ENCODE measurements at places on chromosomes 5 and 9. TPM values are rescaled to one million over a fixed set of nuclear protein-coding genes. Genes with fewer than 3 reads are reported as not detected.

The IGFBPL1 gene
- 27.8 TPM for total RNA-seq

The PCDHB4 gene
- 6.2 TPM for total RNA-seq

The BHMT gene
- total RNA-seq, result 0.48 TPM

The IL13 gene
- not detected for total RNA-seq

DNA sequence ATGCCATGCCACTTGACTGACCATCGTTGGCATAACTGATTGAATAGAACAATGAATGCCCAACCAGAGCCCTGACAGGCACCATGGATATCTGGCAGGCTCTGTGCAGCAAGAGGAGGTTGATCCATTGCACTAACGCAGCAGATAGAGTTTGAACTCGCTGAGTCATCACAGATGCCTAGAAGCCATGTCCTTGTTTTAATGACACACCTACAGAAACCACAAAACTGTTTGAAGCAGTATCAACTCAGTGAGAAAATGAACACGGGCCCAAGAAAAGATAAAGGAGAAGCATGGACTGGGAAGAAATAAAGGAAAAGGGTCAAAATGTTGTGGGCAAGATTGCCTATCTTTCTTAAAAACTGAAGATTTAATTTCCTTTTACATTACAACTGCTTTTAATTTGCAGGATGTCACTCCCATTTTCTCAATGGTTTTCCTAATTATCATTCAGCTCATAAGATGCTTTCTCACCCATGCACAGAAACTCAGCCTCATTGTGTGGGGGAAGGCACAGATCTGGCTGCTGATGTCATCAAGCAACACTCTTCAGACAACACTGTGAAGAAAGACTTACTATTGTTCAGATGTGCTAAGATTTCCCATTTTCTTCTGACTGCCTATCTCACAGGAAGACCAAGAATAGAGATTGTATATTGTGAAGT, 129.0 kb downstream of the PIK3R1 start:
- no peak for DNase-seq

- peak; percentile 84 for DNase-seq
These were observed 447 bp downstream of the CRAT start for GRCh38 chr9:129109952-129110739.

- DNase-seq, result no peak
These were observed 175.9 kb downstream of the NSG2 start for GRCh38 chr5:174221436-174221835.
